ENCODE measurements at places on chromosomes 6 and 20.

GRCh38 chr6:167533851-167534250, 209.0 kb downstream of the TTLL2 start:
- no peak for DNase-seq

- DNase-seq = no peak
Observed at GRCh38 chr20:59515906-59516209, 88.5 kb upstream of the PHACTR3 start.

- DNase-seq = no peak
Observed at GRCh38 chr6:139161169-139161568, 26.3 kb downstream of the HECA start.

GRCh38 chr20:24990810-24991252, 1.7 kb downstream of the APMAP start:
- no peak for DNase-seq

DNA sequence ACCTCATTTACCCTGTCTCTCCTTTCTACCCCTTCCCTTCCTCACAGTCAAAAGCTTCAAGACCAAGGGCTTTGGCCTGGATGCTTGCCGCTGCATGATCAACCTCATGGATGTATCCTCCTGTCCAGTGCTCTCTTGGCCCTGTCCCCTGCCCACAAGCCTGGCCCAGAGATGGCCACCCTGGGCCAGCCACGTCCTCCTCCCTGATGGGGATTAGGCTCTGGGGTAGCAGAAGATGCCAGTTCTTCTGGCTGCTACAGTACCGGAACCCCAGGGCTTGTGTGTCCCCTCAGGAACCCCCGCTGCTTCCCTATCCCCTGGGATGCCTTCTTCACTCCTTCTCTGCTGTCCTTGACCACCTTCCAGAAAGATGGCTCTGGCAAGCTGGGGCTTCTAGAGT, 22.3 kb downstream of the CAPN11 start:
- DNase-seq = no peak

- no peak for DNase-seq
Observed at GRCh38 chr20:24305371-24305770, 164.1 kb upstream of the SYNDIG1 start.

DNA sequence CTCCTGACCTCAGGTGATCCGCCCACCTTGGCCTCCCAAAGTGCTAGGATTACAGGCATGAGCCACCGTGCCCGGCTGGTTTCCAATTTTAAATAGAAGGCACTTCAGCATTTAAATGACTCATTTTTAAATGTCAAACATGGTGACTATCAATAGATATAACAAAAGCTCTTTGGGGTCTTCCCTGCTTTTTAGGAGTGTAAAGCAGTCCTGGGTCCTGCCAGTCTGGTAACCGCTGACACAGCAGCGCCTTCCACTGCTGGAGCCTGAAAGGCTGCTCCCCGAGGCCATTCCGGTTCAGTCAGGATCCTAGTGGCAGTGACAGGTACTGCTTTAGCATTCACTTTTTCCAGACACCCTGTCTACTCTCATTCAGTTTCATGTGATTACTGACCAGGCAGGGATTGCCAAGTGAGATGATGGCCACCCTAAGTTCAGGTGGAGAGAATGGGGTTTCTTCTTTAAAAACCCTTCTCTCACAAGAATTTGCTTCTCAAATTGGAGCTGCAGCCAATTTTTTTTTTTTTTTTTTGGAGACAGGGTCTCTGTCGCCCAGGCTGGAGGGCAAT, 5.1 kb downstream of the DIDO1 start:
- no peak for DNase-seq

DNA sequence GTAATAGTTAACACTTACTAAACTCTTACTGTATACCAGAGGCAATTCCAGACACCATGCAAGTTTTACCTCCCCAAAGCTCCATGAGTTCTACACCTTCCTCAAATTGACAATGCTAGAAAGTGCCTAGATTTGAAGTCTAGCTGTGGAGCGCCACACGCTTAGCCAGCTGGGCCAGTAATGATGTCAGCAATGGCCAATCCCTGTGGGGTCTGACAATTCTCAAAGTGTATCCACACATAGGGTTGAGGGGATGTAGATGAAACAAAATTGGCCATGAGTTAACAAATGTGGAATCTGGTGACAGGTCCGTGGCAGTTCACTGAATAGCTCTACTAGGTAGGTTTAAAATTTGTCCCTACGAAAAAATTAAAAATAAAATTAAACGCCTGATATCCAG, 1.3 kb downstream of the ZNF343 start:
- no peak for DNase-seq

DNA sequence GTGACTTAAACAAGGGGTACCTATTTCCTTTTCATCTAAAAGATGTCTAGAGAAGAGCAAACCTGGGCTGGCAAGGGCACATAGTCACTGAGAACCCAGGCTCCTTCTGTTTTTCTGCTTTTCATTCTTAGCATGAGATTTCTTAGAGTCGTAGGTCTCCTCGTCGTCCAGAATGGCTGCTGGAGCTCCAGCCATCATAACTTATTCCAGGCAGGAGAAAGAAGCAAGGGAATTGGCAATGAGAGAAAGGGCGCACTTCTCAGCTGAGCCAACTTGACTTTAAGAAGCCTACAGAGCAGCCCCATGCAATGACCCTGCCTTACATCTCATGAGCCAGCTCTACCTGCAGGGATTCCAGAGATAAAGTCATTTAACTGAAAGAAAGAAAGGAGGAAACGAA, 213.4 kb downstream of the BMP7 start:
- DNase-seq = no peak

DNA sequence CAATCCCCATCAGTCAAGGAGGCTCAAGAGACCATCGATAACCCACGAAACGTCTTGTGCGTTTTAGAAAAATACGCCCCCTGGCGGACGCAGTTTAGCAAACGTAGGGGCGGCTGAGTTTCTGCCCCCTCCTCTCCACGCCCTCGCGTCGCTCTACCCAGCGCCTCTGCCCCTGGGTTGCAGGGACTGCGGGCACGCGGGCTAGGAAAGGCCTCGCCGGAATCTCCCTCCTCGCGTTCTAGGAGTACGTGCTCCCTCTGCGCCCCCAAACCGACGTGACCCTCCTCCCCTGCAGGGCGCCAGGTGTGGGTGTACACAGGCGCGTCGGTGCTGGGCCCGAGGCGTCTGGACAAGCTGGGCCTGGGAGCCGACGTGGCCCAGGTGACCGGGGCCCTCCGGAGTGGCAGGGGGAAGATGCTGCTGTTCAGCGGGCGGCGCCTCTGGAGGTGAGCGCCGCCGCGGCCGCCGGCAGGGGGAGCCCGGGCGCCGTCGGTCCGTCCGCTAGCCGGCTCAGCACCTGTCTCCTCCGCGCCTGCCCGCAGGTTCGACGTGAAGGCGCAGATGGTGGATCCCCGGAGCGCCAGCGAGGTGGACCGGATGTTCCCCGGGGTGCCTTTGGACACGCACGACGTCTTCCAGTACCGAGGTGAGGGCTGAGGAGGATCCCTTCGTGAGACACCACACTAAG, 5.3 kb downstream of the MMP9 start:
- DNase-seq = no peak

DNA sequence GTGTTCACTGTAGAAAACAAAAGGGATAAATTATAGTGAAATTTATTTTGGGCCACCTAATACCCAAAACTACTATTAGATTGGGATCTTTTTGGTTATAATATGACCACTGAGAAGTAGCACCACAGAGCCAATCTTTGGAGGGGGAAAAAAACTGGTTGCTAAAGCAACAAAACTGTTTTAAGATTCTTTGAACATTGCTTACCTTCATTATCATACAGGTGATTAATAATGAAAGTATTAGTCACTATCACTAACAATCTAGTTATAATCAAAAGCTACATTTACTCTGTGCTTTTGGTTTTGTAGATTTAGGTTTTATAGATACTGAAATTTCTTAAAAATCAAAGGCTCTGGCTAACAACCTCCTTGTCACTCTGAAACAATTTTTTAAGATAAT, 31.7 kb downstream of the STX7 start:
- DNase-seq = no peak

GRCh38 chr6:35148167-35148741, 7.1 kb upstream of the TCP11 start:
- DNase-seq = no peak

GRCh38 chr6:122012578-122012977, 386.9 kb upstream of the HSF2 start:
- DNase-seq = no peak

- no peak for DNase-seq
Observed at GRCh38 chr6:83183082-83183828, 9.8 kb downstream of the PGM3 start.

DNA sequence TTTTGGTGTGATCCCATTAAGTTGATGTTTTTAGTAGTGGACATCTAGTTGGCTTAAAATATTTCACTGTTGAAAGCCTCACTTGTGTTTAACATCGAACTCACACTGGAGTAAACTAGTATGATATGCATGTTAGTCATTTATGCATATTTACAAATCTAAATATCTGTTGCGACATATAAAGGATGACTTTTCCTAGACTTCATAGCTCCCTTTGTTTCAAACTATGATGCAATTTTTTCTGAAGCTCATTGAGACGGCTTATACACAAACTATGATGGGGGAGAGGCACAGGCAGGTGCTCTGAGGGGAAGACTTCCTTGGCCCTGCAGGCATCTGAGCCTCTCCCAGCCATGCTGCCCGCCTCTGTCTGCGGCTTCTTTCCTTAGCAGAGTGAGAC, 11.8 kb upstream of the FOXC1 start:
- DNase-seq = no peak

- DNase-seq = no peak
Observed at GRCh38 chr20:10576411-10577090, 97.2 kb downstream of the JAG1 start.

DNA sequence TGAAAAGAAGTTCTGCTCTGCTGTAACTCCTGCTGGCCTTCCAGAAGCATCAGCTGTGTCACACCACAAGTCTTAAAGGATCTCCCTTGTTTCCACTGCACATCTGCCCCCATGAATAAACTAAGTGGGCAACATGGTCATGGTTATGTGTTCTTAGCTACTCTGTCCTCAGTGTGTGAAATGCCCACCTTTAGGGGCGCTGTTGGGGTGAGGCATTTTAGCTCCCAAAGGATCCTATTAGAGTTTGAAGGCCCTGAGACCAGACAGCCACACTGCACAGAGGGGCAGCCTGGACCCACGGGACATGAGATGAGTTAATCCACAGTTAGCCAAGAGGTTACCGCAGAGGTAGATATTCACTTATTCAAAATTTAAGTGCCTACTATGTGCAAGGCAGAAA, 294.3 kb upstream of the QKI start:
- DNase-seq = no peak

GRCh38 chr20:4876301-4876700, 125.0 kb downstream of the SLC23A2 start:
- no peak for DNase-seq

DNA sequence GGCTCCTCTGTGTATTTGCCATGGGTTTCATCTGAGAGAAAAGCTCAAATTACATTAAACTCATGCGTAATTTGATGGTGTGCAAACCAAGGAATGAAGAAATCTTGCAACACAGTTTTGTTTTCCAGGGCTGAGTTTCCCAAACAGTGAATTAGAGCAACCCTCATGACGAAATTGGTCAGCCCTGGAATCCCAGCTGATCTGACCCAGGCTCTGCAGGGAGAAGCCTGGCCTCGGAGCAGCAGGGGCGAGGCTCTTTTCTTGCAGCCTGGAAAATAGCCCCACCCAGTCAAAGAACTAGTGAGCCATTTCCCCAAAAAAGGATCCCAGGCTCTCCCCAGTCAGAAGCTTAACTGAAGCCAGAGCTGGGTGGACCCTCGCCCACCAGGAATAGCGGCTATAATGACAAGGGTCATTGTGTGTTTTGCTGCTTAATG, 107.3 kb upstream of the SNX9 start:
- peak; percentile 18 for DNase-seq

DNA sequence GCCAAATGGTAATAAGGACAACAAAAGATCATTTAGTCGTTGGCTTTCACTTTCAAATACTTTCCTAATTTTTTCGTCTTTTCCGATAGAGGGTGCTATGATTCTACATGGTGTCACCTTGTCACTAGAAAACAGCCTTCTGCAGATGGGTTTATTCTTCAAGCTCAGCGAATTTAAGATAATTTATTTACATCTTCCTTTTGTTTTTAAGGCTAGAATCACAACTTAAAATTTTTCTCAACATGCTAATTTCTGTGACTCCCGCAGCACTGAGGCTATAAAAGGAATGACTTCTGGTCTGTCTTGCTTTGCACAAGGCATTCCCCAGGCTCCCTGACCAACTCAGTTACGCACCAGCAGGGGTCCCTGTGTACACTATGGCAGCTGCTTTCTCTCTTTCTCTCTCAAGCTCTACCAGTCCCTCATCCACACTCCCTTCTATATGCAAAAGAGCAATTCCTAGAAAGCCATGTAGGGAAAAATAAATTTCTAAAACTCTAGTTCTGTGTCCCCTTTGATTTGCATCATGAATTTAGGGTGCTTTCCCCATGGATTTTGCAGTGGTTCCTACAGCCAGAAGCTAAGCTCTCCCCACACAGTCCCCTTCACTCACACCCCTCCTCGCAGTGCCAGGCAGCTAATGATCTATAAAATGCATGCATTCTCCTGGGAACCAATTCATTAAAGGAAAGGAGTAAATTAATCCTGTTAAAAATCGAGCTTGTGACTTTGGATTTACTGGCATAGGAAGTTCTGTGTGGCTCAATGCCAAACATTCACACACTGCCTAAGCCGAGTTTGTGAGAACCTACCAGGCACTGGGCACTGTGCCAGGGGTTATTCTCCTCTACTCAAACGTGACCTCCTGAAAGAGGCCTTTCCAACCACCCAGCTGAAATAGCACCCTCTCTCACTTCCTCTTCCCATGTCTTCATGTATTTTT, 74.5 kb downstream of the DCDC2 start:
- DNase-seq = peak; percentile 99

DNA sequence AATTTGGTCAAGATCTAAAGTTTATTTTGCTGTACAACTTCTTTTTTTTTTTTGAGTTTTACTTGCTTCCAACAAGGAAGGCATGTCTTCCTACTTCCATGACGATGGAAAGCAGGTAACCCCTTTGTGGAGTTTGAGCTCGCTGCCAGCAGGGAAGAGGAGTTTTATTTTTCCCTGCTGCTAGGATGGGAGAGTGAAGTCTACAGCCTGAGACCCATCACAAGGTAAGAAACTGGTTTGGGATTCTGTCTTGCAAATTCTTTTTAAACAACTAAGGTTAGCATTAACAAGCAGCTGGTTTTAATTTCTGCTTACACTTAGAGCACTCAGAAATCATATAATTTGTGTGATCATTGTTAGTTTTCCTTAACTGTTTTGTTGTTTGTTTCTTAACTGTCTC, 108.0 kb upstream of the MAP3K4 start:
- DNase-seq = no peak

DNA sequence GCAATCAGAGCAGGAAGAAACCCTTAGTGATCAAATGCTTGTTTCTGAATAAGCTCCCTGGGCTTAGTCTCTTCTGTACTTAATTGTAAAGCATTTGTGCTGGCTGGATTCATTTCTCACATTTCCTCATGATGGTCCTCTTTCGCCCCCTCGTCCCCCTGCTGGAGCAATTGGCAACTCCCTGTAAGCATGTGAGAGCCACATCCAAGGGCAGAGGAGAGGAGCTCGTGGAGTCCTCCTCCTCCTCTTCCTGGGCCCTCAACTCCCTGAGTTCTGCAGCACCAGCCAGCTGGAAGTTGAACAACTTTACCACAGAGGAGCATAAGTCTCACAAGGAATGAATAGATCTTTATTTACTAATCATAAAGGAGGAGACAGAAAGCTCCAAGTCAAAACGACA, 12.6 kb downstream of the ANKEF1 start:
- DNase-seq = no peak

GRCh38 chr6:161088676-161089328, 97.2 kb downstream of the MAP3K4 start:
- no peak for DNase-seq

Data from retinal pigment epithelial cell (primary cell).